Caco-2 (cell line): ENCODE measurements at places on chromosomes 7 and 10.
A peak's percentile ranks its signal among the peaks of the same experiment; 100 is the strongest.

GRCh38 chr10:84825330-84825729, 496.9 kb downstream of the CCSER2 start:
- peak; percentile 18 for DNase-seq

DNA sequence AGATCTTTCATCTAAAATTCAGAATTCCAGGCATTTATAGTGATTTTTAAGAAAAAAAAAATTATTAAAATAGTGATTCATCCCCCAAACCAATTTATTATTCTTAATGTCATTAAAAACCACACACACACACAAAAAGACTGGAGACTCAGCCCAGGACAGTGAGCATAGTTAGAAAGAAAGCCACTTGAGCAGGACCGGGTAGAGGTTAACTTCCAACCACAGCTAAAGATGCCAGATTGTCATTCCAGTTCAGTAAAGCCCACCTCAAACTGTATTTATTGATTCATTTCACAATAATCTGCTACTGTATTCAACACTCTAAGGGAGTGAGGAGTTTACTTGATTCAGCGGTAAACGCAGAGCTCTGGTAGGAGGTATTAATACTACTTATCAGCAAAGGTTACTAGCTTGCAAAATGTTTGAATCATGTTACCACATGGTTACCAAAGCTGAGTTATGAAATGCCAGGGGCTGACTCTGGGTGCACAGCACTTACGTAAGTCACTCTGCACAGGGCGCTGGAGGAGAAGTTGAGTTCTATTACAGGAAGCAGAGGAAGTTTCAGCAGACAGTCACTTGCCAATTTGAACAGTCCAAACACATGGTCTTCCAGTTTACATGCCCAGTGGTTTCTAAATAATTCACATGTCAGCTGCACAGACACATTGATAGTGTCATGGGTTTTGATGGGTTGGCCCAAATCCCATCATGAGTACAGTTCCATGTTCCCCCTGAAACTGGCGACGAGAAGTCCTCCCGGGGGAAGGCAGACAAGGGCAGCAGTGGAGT, 64.6 kb downstream of the KLF6 start:
- DNase-seq, result no peak

- no peak for DNase-seq
Measured at GRCh38 chr10:35752469-35753461, 110.7 kb upstream of the FZD8 start.

DNA sequence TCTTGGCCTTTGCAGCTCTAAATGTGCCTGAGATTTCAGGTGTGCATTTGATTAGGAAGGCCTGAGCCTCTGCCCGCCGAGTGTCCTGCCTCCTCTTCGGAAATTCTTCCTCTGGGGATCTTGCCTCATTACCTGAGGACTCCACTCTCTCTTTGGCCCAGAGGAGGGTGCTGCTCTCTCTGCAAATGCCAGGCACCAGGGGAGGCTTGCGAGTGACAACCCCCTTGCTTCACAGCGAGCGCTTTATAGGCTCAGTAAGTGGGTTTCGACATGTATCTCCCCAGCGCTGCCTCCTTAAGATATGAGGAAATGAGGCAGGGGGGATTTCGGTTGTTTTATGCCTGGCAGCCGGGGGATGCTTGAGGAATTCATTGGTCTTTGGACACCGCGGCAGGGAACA, 423.9 kb downstream of the GLRX3 start:
- DNase-seq, result no peak

- DNase-seq, result peak; percentile 70
Measured at GRCh38 chr10:72027498-72027897, 60.9 kb downstream of the SPOCK2 start.

- DNase-seq, result no peak
Measured at GRCh38 chr7:8131694-8132605, 130.0 kb downstream of the ICA1 start.

- peak; percentile 72 for DNase-seq
Measured at GRCh38 chr10:119416855-119417254, 125.7 kb downstream of the RGS10 start.

DNA sequence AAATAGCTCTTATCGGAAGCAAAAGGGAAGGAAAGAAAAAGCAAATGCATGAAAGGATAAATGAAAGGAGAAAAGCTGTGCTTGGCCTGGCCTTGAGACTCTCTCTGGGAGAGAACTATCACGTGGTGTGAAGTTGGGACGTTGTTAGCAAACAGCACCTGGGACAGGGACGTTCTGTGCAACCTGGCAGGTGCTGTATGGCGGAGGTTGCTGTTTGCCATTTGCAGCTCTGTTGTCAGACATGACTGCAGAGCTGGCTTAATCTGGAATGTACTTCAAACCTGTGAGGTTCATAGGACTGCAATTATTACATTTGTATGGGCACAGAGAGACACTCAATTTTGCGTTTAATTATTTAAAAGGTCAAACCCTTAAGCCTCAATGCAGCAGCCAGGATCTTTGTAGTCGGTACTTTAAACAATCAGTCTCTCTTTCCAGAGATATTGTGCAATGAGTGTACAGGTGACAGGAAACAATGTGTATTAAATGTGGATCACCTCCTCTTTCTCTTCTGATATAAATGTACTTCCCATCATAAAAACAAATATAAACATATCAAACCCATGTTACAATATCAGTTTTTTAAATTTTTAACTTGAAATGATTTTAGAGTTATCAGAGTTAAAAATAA, 800.5 kb upstream of the KCND2 start:
- DNase-seq, result peak; percentile 40

DNA sequence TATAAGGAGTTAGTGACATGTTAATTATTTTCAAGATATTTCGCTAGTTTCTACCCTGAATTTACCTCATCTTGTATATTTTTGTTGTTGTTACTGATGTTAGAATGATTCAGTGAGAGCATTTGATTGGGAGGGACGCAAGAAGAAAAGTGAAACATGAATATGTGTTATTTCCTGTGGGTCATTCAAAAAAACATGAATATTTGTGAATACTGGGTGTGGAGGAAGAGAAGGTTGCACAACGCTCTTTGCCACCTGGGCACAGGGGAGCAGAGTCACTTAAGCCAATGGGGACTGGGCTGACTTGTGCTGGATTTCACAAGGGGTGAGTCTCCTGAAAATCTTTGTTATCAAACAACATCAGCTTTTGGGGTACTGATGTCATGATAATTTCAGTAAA, 39.5 kb downstream of the AGK start:
- no peak for DNase-seq

- peak; percentile 60 for DNase-seq
Measured at GRCh38 chr7:92691578-92691977, 101.4 kb upstream of the FAM133B start.

DNA sequence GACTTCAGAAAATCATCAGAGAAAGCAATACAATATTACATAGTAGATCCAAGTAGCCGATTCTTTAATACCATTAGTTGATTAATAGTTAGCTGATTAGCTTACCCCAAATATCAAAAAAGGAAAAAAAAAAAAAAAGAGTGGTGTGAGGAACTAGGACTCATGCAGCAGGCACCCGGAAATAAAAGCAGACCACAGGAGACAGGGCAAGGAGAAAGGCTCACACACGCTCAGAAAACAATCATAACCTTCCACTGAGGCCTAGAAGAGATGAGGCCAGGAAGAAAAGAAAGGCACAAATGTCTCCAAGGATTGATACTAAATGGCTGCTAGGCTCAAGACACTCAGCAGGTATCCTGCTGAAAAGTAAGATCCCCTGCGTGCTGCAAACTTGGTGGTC, 25.9 kb downstream of the TRDMT1 start:
- DNase-seq, result no peak

DNA sequence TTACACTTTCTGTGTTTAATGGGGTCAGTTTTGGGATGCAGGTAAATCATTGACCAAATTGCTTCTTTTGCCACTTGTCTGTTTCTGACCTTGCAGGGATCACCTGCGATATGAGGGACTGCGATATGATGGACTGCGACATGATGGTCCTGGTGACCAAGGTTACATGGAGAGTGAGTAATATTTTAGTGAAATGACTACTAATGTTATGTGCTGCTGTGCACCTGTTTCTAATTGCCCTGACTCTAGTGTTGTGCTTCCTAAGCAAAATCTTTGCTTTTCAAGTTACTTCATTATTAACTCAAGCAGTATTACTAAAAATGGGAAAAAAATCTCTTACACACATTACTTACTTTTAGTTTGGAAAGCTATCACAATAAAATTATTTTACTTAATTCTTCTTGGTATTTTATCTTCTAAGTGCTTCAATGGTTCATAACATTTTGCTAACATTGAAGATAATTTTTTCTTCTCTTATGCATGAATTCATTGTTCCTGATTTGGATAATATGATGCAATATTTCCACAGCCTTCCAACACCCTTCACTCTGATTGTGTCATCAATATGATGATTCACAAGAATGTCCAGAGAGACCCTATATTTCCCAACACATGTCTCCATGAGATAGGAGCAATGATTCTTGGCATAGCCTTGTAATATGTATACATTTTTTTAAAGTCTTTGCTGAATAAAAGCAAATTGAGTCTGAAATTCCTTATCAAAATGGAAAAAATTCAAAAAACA, 306.2 kb upstream of the AKR1E2 start:
- no peak for DNase-seq

- no peak for DNase-seq
Measured at GRCh38 chr7:152924238-152924637, 164.7 kb downstream of the ACTR3B start.

GRCh38 chr7:19772841-19773760, at the start of gene TMEM196:
Gene TMEM196 (minus strand): TSS chr7:19773617. CDS start chr7:19772696, 921 bp downstream.
- DNase-seq, result peak; percentile 40

GRCh38 chr10:8036506-8037198, 17.8 kb upstream of the GATA3 start:
- no peak for DNase-seq

GRCh38 chr7:94088560-94088959, 84.4 kb upstream of the BET1 start:
- DNase-seq, result no peak

- DNase-seq, result no peak
Measured at GRCh38 chr7:108735814-108736213, 166.1 kb downstream of the DNAJB9 start.

DNA sequence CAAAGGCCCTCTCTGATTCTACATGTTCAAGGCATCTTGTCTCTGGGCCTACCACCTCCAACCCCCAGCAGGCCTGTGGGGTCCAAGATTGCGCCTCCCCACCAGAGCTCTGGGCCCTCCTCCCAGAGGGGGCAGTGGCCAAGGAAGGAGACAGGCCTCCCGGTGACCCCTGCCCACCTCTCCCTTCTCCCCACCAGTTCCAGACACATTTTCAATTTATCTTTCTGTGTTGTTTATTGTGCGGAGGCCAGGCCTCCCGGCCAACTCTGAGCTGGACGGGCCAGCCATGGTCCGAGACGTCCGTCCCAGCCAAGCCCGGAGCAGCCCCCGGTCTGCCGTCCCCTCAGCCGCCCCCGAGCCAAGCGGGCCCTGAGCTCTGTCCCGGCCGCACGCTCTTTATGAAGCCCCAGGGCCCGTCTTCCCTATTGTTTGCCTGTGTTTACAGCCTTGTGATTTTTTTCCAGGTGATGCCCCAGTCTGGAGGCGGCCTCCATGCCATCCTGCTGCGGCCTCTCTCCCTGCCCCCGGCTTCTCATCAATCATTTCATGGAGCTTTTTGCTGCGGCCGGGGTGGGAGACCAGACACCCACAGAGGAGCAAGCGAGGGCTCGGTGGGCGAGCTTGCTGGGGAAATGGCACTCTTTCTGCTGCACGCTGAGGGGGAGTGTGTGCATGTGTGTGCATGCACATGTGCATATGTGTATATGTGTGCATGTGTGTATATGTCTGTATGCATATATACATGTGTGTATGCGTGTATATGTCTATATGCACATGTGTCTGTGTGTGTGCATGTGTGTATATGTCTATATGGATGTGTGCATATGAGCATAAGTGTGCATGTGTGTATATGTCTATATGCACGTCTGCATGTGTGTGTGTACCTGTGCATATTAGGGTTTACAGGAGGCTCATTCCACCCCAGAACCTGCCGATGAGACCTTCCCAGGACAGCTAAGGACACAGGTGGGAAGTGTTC, 52.7 kb upstream of the ELN start:
- DNase-seq, result no peak

GRCh38 chr7:131052285-131052904, 275.3 kb upstream of the MKLN1 start:
- no peak for DNase-seq

DNA sequence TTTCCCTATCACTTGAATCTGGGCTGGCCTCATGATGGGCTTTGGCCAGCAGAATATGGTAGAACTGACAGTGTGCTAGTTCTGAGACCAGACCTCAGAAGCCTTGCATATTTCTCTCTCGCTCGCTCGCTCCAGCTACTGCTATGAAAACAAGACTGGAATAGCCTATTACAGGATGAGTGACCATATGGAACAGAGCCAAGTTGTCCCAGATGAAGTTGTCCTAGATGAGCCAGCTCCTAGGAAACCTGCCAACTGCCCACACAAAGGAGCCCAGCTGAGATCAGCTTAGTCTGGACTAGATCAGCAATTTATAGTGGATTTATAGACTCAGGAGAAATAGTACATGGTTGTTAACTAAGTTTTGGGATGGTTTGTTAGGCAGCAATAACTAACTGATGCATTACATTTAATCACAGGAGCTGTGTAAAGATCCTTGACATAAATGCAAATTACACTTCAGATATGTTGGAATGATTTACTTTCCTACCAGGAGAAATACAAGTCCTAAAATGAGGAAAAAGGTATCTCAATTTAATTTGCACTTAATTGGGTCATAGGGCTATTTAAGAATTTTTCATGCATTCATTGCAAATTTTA, 6.8 kb upstream of the HECW1 start:
- DNase-seq, result no peak

DNA sequence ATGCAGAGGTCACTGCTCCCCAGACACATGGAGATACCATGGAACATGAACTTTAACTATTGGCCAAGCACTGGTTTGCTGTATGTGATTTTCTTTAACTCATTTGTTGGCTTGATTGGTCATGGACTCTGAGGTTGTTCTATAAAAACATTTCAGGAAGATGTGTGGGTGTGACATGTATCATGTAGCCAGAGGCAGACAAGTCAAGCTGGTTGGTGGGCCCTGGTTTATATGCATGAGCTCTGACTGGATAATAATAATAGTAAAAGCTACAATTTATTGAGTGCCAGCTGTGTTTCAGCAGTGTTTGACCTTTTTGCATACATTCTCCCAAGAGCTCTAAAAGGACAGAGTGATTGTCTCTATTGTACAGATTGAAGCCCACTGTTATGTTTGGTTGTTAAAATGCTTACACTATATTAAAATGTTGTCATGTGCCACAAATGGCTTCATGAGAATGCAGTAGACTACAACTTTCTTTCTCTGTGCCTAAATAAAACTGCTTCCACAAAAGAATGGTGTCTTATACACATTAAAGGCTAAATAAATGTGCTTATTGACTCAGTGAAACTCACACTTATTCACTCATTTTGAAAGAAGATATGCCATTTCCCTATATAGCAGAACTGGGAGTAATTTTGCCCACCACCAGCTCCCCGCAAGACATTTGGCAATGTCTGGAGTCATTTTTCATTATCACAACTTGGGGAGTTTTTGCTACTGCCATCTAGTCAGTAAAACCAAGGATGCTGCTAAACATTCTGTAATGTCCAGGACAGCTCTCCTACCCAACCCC, 243.6 kb upstream of the NFE2L3 start:
- DNase-seq, result no peak

- DNase-seq, result no peak
Measured at GRCh38 chr10:42984035-42984610, 92.7 kb upstream of the RET start.

GRCh38 chr7:27251652-27252590, 9.3 kb downstream of the EVX1 start:
- DNase-seq, result no peak

- no peak for DNase-seq
Measured at GRCh38 chr7:138814816-138815332, 16.9 kb upstream of the ATP6V0A4 start.
